Activated naive CD4-positive, alpha-beta T cell treated with anti-CD3 and anti-CD28 coated beads, Interleukin-2, amount 10 ng/mL, durations not matched to agents 7 days and 5 days (primary cell): ENCODE measurements at places on chromosomes 1 and 21.
A peak's percentile ranks its signal among the peaks of the same experiment; 100 is the strongest.

- H3K27ac ChIP-seq = no peak overlapping the region
- no peaks in the 10 kb centered on the region for H3K36me3 ChIP-seq
- H3K4me1 ChIP-seq = no peaks in the 10 kb centered on the region
- H3K4me3 ChIP-seq = no peak overlapping the region
Measured at GRCh38 chr21:40340357-40340756, 473.1 kb downstream of the PCP4 start.

GRCh38 chr1:54795841-54796468 lies 5.2 kb downstream of the TTC22 start:
- H3K4me3 ChIP-seq = no peak overlapping the region
- peaks cover 7% of the 10 kb centered on the region for H3K36me3 ChIP-seq

- H3K27ac ChIP-seq = no peak overlapping the region
- DNase-seq = no peak
- no peak overlapping the region for H3K4me3 ChIP-seq
- H3K4me1 ChIP-seq = no peaks in the 10 kb centered on the region
Measured at GRCh38 chr1:22289307-22289995, 146.6 kb upstream of the WNT4 start.

GRCh38 chr21:19648391-19648790 lies 1244.8 kb upstream of the TMPRSS15 start:
- no peaks in the 10 kb centered on the region for H3K4me1 ChIP-seq
- no peak for DNase-seq
- H3K36me3 ChIP-seq = no peaks in the 10 kb centered on the region
- no peak overlapping the region for H3K4me3 ChIP-seq
- H3K27me3 ChIP-seq = no peaks in the 10 kb centered on the region
- no peak overlapping the region for H3K27ac ChIP-seq

- no peak for DNase-seq
- H3K27me3 ChIP-seq = peaks cover 31% of the 10 kb centered on the region
- H3K4me3 ChIP-seq = no peak overlapping the region
- peaks cover 23% of the 10 kb centered on the region for H3K4me1 ChIP-seq
- H3K36me3 ChIP-seq = no peaks in the 10 kb centered on the region
Measured at GRCh38 chr1:153357076-153357852, 390 bp upstream of the S100A9 start.

DNA sequence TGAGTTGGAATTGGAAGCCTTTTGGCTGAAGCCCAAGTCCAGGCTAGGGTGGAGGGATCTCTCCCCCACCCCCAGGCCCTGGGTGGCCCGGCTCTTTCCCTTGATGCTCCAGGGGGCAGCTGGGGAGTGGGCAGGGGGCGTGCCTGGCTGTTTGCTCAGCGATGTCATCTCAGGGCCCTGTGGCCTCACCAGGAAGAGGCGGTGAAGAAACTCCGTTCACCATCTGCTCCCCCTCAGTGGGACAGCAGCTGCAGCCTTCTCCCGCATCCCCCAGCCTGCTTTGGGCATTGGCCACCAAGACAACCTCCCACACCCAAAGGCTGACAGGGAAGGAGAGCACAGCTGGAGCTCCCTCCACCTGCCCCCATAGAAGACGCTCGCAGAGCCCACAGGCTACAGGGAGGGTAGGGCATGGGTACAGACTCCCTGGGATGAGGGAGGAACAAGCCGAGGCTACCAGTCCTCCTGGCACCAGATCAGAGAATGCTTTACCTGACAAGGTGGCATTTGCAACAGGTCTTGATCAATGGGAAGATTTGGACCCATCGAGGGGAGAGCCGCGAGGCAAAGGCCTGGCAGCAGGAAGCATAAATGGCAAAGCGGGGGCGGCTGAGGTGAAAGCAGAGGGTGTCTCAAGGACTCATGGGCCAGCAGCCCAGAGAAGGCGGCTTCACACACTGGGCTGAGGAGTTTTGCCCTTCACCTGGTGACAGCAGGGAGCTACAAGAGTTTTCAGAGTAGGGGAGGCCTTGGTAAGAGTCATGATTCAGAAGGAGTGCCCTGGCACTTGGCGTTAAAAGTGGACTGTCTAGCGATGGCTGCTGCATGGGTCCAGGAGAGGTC lies 6.5 kb upstream of the GUCA2A start:
- no peak overlapping the region for H3K4me3 ChIP-seq
- no peak for DNase-seq
- no peaks in the 10 kb centered on the region for H3K4me1 ChIP-seq
- H3K36me3 ChIP-seq = no peaks in the 10 kb centered on the region

- no peaks in the 10 kb centered on the region for H3K27me3 ChIP-seq
- no peaks in the 10 kb centered on the region for H3K36me3 ChIP-seq
- no peak for DNase-seq
- no peak overlapping the region for H3K27ac ChIP-seq
- no peaks in the 10 kb centered on the region for H3K4me1 ChIP-seq
Measured at GRCh38 chr1:4150262-4150661, 250.2 kb upstream of the C1orf174 start.

- no peaks in the 10 kb centered on the region for H3K36me3 ChIP-seq
- no peak for DNase-seq
- H3K27ac ChIP-seq = no peak overlapping the region
- no peak overlapping the region for H3K4me3 ChIP-seq
- no peaks in the 10 kb centered on the region for H3K27me3 ChIP-seq
Measured at GRCh38 chr1:36908096-36908495, 126.2 kb downstream of the GRIK3 start.

GRCh38 chr1:117007719-117008013 lies 6.1 kb downstream of the CD101 start:
- H3K27me3 ChIP-seq = no peaks in the 10 kb centered on the region
- peak overlapping the region; percentile 81 for H3K27ac ChIP-seq
- H3K4me1 ChIP-seq = peaks cover 65% of the 10 kb centered on the region
- peak overlapping the region; percentile 19 for H3K4me3 ChIP-seq
- H3K36me3 ChIP-seq = peaks cover 6% of the 10 kb centered on the region

GRCh38 chr1:146036965-146037646 lies 15.6 kb upstream of the HJV start:
- H3K27me3 ChIP-seq = peaks cover 33% of the 10 kb centered on the region
- H3K4me3 ChIP-seq = peak overlapping the region; percentile 95
- H3K4me1 ChIP-seq = peaks cover 49% of the 10 kb centered on the region
- DNase-seq = peak; percentile 85

DNA sequence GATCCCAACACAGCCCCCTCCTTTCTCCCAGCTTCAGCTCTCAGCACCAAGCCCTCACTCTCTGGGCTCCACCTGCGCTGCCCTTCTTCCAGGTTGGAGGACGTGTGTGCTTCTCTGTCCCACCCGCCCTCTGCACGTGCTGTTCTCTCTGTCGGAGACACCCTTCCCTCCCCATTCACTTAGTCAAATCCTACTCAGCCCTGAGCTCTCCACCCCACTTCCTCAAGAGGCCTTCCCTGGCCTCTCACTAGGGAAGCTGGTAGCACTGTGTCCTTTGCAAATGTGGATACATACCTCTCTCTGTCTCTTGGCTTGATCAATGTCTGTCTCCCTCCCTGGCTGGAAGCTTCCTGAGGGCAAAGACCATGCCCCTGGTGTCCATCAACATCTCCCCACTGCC lies 43.0 kb downstream of the TNFRSF8 start:
- DNase-seq = no peak
- H3K27ac ChIP-seq = no peak overlapping the region
- H3K4me3 ChIP-seq = no peak overlapping the region
- H3K36me3 ChIP-seq = peaks cover 2% of the 10 kb centered on the region
- H3K27me3 ChIP-seq = peaks cover 12% of the 10 kb centered on the region

DNA sequence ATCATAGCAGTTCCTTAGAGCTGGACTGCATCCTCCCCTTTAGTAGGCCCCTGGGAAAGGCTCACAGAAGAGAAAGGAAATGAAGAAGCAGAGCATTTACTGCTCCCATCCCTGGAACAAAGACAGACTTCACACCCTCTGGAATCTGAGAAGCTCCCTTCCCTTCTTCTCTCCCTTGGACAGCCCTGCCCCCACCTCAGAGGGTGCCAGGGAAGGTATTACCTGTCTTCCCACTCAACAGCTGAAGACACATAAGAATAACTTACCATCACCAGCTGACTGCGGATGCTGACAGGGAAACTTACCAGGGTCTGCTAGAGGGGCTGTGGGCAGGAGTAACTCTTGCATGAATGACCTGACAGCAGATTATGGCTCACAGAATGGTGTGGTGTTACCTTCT lies 14.1 kb upstream of the FAAH start:
- no peaks in the 10 kb centered on the region for H3K4me1 ChIP-seq
- H3K4me3 ChIP-seq = no peak overlapping the region
- no peak overlapping the region for H3K27ac ChIP-seq
- H3K36me3 ChIP-seq = peaks cover 3% of the 10 kb centered on the region
- DNase-seq = no peak
- H3K27me3 ChIP-seq = peaks cover 4% of the 10 kb centered on the region

GRCh38 chr1:240474133-240474614 lies 137.8 kb downstream of the GREM2 start:
- no peak for DNase-seq
- H3K27ac ChIP-seq = no peak overlapping the region
- H3K27me3 ChIP-seq = no peaks in the 10 kb centered on the region

GRCh38 chr1:154626456-154627256 lies 18.7 kb upstream of the ADAR start:
- peak overlapping the region; percentile 99 for H3K27ac ChIP-seq
- H3K4me3 ChIP-seq = peak overlapping the region; percentile 98
- peaks cover 49% of the 10 kb centered on the region for H3K4me1 ChIP-seq
- peak; percentile 36 for DNase-seq
- peaks cover 27% of the 10 kb centered on the region for H3K36me3 ChIP-seq

DNA sequence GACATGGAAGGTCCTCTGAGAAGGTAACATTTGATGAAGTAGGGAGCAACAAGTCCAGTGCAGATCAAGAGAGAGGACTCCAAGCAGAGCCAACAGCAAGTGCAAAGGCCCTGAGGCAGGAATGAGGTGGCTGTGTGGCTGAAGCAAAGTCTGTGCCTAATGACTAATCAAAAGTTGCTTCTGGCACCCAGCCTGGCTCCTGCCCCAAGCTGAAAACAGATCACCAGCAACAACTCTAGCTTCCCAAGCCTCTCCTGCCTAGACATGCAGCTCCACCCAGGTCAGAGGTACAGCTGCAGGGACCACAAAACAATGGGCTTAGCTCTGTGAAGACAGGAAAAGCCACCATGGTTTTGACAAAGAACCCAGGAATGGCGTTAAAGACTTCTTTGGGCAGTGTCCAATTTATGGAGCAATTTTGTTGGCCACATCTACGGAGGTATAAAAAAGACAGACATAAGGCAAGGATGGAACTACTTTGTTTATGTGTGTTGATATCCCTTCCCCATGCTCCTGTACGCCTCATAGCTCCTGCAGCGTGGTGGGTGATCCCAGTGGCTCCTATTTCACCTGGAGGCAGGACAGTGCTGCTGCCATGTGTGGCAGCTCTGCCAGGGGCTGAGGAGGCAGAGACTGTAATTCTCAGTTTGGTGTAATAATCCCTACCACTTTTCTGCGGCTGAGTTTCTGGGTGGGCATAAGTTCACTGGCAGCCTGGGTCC lies 26.4 kb upstream of the IGSF3 start:
- no peaks in the 10 kb centered on the region for H3K4me1 ChIP-seq
- H3K36me3 ChIP-seq = no peaks in the 10 kb centered on the region

DNA sequence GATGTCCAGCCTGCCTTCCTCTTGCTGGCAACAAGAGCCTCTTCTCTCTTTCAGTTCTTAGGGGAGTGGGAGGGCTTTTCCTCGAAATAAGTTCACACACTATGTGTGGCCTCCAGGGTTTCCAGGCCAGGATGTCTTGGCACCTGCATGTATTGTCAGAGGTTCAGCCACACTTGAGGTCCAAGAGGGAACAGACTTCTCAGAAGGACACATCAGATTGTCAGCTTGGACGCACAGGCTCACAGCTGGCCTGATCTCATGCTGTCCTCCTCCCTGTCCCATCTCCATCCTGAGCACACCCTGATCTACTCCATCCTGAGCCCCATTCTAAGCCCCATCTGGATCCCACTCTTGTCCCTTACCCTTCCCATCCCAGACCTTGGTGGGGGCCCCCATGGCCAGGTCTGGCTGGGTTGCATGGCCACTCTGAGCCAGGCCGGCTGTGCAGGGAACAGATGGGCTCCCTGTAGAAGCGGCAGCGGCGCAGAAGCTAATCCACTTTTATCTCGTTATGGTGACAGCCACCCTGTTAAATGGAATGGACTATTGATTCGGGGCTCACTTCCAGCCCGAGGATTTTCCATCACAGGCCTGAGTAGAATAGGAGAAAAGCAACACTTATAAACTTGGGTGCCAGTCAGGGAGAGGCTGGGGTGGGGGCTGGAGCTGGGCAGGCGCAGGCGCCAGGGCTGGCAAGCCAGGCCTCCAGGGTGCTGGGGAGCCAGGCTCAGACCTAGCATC lies 85.1 kb upstream of the CSF3R start:
- peak; percentile 14 for DNase-seq
- no peak overlapping the region for H3K4me3 ChIP-seq
- no peaks in the 10 kb centered on the region for H3K36me3 ChIP-seq
- H3K27me3 ChIP-seq = peaks cover 16% of the 10 kb centered on the region

- H3K4me1 ChIP-seq = no peaks in the 10 kb centered on the region
- no peak overlapping the region for H3K27ac ChIP-seq
- no peak for DNase-seq
- H3K36me3 ChIP-seq = no peaks in the 10 kb centered on the region
- no peak overlapping the region for H3K4me3 ChIP-seq
Measured at GRCh38 chr1:211487082-211487481, 4.9 kb downstream of the RD3 start.

DNA sequence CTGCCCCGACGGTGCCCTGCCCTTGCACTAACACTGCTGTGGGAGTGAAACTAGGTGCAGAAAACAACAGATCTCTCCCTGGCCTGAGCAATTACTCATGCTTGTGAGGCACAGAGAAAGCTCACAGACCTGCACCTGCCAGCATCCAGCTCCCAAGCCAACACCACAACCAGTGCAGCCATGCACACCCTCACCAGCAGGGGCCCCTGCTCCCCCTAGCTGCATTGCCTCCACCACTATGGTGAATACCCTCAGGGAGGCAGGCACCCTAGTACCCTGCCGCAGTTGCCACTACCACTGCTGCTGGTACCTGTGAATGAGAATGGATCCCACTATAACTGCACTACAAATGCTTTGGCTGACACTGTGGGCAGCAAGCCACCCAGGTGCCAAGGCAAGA lies 7.1 kb upstream of the DIRAS3 start:
- no peak overlapping the region for H3K27ac ChIP-seq
- peaks cover under 1% of the 10 kb centered on the region for H3K27me3 ChIP-seq
- no peak for DNase-seq
- H3K36me3 ChIP-seq = no peaks in the 10 kb centered on the region
- H3K4me1 ChIP-seq = no peaks in the 10 kb centered on the region

DNA sequence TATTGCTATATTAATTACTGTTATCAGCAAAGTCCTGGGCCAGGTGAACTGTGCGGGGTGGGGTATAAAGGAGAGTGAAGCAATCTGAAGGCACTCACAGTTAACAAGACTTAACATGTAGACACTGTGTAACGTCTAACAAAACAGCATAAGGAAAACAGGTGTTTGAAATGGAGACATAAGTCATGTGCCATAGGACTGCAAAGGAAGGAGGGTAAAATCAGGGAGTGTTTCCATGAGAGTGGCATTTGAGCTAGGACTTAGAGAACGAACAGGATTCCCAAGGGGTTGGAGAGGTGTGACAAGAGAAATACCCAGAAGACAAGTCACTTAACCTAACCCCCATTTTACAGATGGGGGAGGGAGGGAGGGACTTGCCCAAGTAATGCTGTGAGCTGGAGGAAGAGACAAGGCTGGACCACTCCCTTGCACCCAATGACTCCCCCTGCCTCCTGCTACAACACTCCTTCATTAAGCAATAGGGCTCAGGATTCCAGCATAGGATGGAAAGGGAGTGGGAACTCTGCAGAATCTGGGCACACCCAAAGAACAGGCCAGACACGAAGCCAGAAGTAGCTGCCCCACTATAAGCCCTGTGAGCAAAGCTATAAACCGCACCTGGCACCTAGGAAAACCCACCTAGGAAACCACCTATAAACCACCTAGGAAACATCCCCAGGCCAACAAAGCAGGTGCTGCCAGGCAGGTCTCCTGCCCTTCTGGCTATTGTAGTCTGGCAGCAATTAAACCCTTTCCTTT lies 6.6 kb downstream of the PEF1 start:
- H3K36me3 ChIP-seq = peaks cover 6% of the 10 kb centered on the region
- H3K27ac ChIP-seq = no peak overlapping the region
- no peak overlapping the region for H3K4me3 ChIP-seq
- no peaks in the 10 kb centered on the region for H3K27me3 ChIP-seq
